ENCODE measurements at places on chromosomes 12 and 14. TPM values are rescaled to one million over a fixed set of nuclear protein-coding genes. Genes with fewer than 3 reads are reported as not detected.

OR6C68 gene
- not detected for total RNA-seq

NCAPD2 gene
- total RNA-seq: 10.8 TPM

LAG3 gene
- not detected for total RNA-seq

SPRYD3 gene
- total RNA-seq: 41.3 TPM

SERPINA10 gene
- 0.28 TPM for total RNA-seq

GRCh38 chr12:58252914-58253313 is 311.5 kb downstream of the ATP23 start:
- DNase-seq: no peak

DNA sequence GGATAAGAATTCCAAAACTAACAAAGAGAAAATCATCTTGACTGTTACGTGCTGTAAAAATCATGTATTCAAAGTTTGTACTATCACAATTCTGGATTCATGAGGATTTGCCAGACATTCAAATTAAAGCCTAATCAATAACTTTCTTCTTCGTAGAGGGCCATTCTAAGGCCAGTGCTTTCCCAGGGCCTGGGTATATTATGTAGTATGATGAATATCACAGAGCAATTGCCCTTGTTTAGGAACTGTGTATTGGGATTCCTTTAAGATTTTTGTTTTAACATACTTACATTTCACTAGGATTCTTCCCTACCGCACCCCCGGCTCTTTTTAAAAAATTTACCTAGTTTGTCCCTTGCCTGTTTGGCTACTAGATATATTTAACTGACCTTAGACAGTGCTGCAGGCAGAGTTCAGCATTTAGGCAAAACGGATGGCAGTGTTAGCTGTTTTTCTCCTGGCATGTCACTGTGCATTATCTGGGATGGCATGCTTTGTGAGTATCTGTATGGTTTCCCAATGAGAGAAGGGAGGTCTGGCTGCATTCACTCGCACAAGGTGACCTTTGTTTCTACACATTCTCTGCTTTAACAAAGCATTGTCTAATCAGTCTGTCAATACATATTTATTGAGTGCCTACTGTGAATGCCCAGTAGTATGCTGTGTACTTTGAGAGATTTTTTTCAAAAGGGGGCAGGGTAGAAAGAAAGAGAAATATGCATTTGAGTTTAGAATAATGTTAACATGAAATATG is 63.3 kb downstream of the ERC1 start:
- no peak for DNase-seq

GRCh38 chr12:63753743-63754142 is 26.0 kb upstream of the RXYLT1 start:
- DNase-seq: no peak

- DNase-seq: no peak
Observed at GRCh38 chr14:48096897-48097296, 421.5 kb upstream of the MDGA2 start.

DNA sequence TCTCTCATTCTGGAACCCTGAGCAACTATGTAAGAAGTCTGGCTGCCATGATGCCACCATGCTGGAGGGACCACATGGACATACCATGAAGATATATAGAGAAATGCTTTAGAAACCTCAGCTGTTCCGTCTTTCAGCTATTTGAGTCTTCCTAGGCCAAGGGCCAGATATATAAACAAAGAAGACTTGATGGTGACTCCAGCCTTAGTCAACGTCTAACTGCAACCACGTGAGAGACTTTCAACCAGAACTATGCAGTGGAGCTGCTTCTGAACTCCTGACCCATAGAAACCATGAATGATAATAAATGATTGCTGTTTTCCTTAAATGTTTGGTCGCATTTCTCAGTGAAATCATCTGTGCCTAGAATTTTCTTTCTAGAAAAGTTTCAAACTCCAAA is 20.0 kb upstream of the KITLG start:
- no peak for DNase-seq

GRCh38 chr14:36520601-36521525 is 831 bp upstream of the NKX2-1 start:
- DNase-seq: no peak

GRCh38 chr12:44839785-44840184 is 36.3 kb downstream of the NELL2 start:
- no peak for DNase-seq

DNA sequence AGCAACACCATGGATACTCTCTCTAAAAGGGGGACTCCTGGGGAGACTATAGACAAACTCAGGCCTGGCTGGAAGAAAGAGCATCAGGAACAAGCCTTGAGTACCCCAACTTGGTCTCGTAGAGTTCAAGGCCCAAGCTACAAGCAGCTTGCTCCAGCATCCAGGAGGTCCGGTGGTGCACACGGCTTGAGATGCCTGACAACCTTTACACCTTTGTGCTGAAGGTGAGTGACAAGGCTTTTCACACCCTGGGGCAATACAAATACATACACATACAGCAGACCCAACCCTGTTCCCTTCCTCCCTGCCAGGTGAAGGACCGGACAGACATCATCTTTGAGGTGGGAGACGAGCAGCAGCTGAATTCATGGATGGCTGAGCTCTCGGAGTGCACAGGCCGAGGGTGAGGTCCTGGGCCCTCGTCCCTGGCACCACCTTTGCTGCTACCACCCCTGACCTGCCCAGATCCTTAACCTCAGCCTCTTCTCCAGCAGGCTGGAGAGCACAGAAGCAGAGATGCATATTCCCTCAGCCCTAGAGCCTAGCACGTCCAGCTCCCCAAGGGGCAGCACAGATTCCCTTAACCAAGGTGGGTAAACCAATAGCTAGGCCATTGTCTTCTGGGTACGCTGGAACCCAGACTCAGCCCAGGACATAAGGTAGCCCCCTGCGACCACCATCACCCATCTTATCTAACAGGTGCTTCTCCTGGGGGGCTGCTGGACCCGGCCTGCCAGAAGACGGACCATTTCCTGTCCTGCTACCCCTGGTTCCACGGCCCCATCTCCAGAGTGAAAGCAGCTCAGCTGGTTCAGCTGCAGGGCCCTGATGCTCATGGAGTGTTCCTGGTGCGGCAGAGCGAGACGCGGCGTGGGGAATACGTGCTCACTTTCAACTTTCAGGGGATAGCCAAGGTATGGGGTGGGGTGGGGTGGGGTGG is 41.2 kb downstream of the SH2B3 start:
- no peak for DNase-seq

DNA sequence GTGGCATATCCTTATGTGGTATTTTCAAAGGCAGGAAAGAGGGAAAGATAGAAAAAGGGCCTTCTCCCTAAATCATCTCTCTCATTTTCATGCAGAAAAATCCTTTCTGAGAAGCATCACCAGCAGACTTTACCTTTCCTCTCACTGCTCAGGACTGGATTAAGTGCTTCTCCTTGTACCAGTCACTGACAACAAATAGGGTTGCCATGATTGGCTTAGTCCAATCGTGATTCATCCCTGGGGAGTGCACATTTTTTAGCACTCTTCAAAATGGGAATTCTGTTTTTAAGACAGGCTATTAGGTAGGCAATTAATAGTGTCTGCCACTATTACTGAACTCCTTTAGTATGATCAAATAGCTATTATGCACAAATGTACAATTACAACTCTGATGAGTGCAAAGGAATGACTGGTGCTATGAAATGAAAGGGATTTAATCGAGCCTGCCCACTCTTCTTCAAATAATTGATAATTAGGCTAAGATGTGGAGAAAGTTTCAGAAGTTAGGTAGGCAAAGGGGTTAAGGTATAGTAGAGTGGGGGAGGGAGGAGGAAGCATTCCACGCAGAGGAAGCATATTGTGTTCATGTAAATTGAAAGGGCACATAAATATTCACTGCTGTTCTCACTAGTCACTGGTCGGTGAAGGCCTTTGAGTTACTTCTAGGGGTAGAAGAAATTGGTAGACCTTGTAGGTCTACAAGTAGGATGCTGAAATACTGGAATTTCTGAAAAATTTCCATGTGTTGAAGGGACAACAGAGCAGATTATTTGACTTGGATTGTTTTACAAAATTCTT is 84.0 kb downstream of the MSRB3 start:
- DNase-seq: no peak

DNA sequence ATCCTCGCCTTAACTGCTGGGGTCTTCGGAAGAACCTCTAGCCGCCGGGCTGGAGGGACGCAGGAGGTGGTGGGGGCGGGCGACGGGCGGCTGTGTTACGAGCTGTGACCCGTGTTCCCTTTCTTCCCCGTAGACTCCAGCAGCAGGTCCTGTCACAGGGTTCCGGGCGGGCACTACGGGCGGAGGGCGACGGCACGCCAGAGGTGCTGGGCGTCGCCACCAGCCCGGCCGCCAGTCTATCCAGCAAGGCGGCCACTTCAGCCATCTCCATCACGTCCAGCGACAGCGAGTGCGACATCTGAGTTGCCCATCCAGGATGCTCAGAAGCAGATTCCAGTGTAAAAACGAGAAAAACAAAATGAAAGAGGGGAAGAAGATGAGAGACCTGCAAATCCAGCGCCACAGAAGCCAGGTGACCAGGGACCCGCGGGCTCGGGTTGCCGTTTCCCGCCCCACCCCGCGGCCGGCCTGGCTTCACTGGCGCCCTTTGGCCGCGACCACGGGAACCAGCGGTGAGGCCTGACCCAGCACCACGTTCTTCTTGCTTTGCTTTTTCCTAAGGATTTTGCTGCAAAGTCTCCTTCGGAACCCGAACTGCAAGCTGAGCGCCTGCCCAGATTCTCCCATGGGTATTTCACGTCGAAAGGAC is 2.1 kb downstream of the SIX6 start:
- no peak for DNase-seq

DNA sequence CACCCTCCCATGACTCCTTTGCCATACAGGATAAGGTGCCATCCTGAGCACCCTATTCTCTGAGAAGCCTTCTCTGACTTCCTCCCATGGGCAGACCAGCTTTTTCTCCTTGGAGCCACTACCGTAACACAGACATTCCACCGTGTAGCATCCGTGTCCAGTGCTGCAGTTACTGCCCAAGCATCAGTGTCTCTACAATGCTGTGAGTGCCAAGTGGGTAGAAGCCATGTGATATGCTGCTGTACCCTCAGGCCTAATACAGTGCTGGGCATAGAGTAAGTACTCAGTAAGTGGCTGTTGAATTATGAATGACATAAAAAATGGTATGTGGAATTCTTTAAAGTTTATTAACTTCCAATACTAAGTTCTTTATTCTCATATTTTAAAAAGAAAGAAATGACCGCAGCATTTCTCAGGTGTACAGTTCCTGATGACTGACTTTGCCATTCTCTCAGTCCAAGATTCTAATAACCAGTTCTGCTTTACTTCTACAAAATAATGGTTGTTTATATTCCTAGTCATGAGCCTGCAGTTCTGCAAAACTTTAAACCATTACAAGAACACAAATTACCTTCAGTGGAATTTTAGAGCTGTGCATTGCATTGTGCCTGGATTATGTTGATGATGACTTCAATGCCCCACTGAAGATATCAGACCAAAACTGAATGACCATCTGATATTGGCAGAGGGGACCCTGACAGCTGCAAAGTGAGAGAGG is 118.7 kb downstream of the RPAP3 start:
- no peak for DNase-seq

DNA sequence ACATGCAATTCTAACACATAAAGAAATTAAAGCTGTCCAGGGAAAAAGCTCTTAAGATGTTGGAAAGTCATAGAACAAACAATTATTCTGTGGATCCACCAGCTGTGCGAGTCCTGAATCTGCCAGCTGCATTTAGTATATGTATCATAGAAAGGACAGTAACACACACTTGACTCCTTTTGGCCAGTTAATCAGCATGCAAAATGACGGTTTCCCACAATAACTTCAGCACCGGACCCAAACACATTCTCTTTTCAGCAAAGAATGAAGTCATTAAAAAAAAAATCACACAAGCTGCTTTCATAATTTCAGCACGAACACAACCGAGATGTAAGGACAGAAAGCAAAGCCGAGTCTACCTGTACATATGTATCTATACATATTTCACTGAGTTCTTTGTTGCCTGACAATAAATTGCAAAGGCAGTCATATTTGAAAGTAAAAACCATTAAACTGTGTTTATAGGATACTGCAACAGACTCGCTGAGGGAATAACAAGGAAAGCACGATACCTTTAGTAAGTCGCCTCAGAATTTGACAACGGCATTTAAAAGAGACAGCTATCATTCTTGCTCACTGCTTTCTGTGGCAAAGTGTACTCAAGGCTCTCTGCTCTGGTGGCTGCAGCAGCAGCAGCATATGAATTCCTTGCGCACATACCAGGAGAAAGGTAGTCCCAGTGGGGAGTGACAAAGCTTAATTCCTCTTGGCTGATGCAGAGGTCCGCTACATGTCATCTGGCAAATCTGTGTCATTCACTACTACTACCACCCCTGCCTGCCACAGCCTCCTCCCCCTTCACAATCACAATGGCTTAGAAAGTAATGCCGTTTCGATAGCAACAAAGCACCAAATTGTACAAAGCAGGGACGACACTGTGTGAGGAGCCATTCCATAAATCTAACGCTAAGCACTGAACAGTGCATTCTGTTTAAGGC is at the start of gene GRIP1:
GRIP1 (minus strand) TSS at position 739 of the 938 bp plus-strand sequence; CDS start at position 567, 172 bp downstream.
- no peak for DNase-seq

DNA sequence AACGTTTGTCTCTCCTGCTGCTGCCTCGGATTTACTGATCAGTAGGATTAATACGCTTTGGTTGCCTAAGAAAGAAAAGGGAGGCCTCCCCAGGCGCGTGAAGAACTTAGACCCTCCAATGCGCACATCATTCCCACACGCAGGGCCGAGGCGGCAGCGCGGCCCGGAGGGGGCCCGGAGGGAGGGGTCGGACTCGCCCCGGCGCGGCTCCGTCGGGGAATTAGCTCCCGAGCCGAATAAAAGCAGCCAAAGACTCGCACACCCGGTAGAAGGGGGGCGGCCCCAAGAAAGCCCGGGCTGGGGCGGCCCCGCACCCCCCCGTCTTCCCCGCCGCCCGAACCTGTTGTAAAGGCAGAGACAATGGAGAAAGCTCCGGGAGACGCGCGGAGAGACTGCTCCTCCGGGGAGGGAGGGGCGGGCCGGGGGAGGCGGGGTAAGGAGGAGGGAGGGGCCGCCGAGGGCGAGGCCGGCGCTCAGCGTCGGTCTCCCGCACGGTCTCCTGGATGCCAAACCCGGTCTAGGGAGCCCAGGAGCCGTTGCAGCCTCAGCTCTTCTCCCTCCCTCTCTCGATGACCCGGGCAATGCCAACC is at the start of gene NELL2:
NELL2 (minus strand) TSS at position 362 of the 590 bp plus-strand sequence. CDS start 446 bp downstream, outside the sequence.
- peak; percentile 74 for DNase-seq

DNA sequence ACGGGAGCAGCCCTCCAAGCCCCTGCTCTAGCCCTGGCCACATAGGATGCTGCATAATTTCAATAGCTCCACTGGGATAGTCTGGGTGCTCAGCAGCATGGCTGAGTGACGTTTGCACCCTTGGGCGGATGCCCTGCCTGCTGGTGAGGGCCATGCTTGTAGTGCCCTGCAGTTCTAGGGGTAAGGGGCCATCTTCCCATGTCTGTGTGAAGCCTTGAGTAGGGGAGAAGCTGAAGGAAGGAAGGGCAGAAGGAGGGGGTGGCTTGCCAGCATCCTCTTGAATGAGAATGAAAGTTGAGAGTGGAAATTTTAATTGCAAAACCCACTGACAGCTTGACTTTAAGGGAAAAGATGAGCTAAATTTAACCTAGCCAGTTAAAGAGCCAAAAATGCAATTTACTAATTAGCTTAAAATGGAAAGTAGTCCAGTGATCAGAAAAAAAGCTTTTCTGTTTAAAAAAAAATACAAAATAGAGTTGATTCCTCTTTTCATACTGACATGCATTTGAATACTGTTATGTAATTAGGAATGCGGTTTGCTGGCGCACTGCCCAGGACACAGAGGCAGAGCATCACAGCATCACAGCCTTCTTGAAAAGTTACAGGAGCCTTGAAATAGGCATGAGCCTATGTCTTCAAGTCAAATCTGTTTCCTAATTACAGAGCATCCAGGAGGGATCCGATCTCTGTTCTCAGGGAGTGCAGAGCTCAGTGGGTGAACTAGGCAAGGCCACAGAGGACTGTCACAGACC is 18.5 kb upstream of the EML1 start:
- DNase-seq: no peak

GRCh38 chr14:38385836-38386235 is 129.9 kb upstream of the CLEC14A start:
- no peak for DNase-seq
